Mesothelial cell of epicardium (in vitro differentiated cells): ENCODE measurements at places on chromosomes 4 and X.

GRCh38 chrX:6761251-6761650, 226.3 kb upstream of the VCX3A start:
- no peak for DNase-seq

GRCh38 chr4:14184265-14184664, 556.7 kb upstream of the BOD1L1 start:
- DNase-seq, result no peak

GRCh38 chr4:128373628-128374027, 86.0 kb upstream of the PGRMC2 start:
- DNase-seq, result no peak

- DNase-seq, result no peak
Observed at GRCh38 chrX:47204970-47205369, 11.3 kb downstream of the UBA1 start.

DNA sequence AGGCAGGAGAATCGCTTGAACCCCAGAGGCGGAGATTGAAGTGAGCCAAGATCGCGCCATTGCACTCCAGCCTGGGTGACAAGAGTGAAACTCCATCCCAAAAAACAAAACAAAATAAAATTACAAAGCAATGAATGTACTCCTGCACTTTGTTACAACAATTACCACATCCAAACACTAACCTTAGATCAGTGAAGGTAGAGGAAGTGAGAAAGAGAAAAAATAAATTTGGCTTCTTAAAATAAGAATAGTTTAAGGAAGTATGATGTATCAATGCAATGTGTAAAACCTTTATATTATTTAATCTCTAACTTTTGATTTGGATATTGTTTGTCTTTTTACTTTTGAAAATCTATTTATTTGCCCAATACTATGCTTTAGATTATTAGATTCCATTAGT, 21.7 kb upstream of the CSN1S1 start:
- DNase-seq, result no peak

GRCh38 chr4:103410386-103410785, 212.2 kb upstream of the CENPE start:
- DNase-seq, result no peak

- no peak for DNase-seq
Observed at GRCh38 chr4:105555409-105555808, 3.0 kb downstream of the ARHGEF38 start.

DNA sequence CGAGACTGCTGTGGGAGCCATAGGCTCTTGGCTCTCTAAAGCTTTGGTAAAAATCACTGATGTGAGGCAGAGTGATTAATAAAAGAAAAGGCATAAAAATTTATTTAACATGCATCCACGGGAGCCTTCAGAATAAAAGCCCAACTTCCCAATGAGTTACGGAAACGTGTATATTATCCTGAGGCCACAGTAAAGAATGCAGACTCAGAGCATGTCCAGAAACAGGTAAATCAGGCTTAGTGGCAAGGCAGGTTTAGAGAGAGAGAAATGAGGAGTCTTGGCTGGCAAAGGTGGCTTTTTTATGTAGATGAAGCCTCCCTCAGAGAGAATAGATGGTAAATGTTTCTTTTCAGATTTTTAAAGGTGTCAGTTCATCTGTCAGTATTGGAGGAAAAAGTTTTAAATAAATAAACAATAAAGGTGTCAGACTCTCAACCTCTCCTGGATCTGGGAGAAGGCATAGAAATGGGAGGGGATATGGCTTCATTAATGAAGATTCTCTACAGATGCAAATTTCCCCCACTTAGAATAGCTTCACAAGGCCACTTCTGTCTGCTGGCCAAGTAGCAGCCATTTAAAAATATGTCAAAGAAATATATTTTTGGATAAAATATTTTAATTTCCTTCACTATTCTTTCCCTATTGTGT, 24.0 kb downstream of the C4orf51 start:
- DNase-seq, result no peak

DNA sequence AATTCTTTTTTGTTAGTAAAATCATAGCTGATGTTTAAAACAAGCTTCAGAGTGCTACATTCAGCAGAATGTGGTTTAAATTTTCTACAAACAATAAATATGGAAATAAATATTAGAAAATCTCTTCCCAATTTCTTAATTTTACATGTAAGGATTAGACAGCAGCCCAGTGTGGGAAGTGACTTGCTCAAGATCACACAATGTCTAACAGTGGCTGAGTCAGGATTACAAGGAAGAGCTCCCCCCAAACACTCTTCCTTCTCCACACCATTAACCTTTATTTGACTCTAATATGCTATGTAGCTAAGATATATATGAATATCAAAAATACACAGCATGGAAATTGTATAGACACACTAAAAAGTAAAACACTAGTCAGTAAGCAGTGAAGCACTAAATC, 59.5 kb downstream of the SLC10A7 start:
- no peak for DNase-seq

GRCh38 chr4:147768113-147768512, 36.2 kb downstream of the ARHGAP10 start:
- no peak for DNase-seq

DNA sequence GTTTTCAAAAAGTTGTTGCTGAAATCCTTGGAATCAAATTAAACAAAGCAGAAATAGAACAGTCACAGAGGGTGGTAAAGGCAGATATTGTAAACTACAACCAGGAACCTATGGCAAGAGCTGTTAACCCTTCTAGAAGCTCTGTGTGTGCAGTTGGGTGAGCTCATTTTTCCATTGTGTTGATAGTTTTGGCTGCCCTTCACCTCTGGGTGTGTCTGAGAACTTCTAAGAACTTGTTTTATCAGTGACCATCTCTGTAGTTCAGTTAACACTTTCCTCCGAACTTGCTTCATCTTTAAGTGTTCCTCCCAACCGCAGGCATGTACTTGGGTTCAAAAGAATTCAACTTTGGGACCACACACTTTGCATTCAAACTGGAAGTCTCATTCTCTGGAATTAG, 32.7 kb downstream of the RBMX start:
- DNase-seq, result no peak

DNA sequence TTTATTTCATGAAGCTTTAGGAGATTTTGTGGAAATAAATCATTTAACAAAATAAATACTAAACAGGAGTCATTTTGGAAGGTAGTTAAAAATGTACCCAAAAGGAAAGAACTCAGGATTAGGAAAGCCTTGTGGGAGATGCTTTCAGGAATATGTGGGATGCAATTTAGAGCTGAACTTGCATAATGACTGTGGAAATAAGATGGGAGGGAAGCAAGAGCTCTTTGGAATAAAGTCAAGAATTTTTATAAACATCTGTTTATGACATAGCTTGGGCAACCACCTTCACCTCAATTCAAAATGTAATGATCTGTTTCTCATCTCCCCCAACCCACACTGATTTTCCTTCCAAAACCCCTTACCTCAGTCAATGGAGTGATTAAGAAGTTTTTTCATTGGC, 623.8 kb downstream of the FAT4 start:
- DNase-seq, result no peak

- no peak for DNase-seq
Observed at GRCh38 chr4:85147481-85148076, 181.1 kb upstream of the WDFY3 start.

DNA sequence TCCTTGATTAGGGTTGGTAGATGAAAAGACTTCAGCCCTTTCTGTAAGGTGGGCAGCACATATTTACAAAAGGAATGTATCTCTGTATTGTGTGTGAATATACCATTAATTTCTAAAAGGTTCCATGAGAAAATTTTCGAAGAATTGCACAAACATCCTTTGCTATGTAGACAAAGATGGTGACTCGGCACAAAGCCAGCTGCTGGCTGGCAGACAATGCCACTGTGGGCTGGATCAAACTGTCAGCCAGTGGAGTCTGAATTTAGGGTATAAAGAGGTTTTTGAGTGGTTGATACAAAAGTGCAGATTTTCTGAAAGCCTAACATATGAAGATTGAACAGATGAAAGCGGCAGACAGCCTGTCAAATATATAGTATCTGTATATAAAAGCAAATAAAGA, 5.6 kb upstream of the TXK start:
- no peak for DNase-seq

GRCh38 chrX:6852869-6853268, 294.6 kb upstream of the STS start:
- DNase-seq, result no peak

DNA sequence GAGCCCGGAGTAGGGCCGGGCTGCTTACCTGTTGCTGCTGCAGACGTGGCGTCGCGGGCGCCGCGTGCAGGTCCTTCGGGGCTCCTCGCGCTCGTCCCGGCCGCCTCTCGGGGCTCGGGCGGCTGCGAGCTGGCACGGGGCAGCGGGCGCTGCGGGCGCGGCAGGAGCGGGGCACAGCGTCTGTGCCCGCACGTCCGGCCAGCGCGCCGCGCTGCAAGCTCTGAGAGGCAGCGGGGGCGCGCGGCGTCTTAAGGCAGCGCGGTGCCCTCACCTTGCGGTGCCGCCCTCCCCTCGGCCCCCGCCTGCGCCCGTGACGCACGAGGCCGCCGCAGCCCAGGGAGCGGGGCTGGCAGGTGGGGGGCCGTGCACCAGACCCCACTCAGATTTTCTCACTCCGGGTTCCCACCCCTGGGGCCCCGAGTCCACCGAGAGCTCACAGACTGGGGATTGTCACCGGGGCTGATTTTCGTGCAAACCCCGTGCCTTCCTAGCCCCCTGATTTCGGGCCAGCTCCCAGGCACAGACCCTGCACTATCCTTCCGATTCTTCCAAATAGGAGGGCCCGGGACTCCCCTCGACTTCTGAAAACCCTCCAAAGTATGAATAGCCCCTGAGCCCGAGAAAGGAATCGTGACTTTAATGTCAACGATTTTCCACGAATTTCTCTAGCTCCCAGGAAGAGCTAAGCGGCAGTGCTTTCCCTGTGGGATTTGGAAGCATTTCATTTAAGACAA, at the start of gene GPR101:
GPR101 (minus strand) TSS at position 222 of the 734 bp plus-strand sequence. CDS start 2,321 bp downstream, outside the sequence.
- no peak for DNase-seq

DNA sequence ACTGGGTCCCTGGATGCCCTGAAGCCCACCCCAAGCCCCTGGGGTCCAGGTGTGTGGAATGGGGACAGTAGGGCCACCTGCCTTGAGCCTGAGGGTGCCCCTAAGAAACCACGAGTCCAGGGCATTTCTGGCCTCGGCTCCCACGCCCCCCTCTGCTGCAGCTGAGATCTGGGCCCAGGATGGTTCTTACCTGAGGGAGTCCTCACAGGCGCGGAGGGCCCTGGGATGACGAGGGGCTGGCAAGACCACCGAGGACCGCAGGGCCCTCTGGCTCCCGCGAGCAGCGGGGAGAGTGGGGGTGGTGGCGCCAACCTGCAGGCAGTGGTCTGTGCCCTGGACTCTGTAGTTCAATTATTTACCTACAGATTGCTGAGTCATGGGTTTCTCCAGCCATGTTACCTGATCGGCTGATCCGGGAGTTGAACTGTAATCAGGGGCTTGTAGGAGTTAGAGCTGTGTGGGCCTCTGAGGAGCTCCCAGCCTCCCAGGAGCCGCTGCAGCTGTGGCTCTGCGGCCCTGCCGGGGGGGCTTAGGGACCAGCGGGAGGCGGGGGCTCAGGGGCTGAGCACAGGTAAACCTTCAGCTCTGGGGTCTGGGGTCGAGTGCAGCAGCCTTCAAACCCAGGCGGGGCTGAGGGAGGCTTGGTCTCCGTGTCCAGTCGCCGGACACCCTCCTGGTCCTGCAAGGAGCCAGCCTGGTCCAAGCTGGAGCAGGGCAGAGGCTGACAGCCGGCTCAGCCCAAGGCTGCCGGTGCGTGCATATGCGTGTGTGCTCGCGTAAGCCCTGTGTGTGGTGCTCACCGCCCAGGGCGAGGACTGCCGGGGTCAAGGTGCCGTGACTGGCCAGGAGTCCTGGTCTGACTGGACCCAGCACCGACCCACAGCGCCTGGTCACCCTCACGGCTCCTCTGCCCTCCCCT, at the start of gene SLC26A1:
SLC26A1 (minus strand) TSS at position 294 of the 919 bp plus-strand sequence. CDS start 1,701 bp downstream, outside the sequence.
- no peak for DNase-seq

GRCh38 chrX:103999234-103999633, 14.3 kb downstream of the H2BW1 start:
- DNase-seq, result no peak

- DNase-seq, result no peak
Observed at GRCh38 chrX:45758738-45759397, 558.2 kb upstream of the DIPK2B start.

- DNase-seq, result no peak
Observed at GRCh38 chr4:128866269-128866668, 56.8 kb downstream of the JADE1 start.

- no peak for DNase-seq
Observed at GRCh38 chrX:54473993-54474859, 21.8 kb downstream of the FGD1 start.

DNA sequence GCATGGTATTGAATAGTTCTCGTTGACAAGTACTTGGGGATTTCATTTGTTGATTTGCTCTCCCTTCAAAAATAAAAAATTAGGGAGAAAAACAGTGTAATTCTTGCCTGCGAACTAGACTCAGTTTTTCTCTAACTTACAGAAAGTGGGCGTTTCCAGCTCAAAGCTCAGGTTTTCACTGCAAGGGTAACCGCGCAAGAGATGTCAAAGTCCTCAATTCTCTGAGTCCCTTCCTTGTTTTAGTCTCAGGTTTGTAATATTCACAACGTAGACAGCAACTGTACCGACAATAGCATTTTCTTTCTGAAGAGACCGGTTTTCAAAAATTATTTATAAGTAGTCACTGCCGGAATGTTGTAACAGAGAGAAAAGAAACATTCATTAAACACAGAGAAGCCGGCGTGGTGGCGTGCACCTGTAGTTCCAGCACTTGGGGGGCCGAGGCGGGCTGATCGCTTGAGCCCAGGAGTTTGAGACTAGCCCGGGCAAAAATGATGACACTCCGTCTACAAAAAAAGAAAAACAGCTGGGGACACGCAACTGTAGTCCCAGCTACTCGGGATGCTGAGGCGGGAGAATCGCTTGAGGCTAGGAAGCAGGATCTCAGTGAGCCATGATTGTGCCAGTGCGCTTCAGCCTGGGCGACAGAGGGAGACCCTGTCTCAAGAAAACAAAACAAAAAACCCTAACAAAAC, 774 bp downstream of the ZCCHC4 start:
- DNase-seq, result no peak

- DNase-seq, result no peak
Observed at GRCh38 chrX:123190096-123190495, 6.0 kb downstream of the GRIA3 start.

GRCh38 chr4:152780267-152780778, 569 bp downstream of the ARFIP1 start:
- no peak for DNase-seq

GRCh38 chr4:89119166-89119565, 7.8 kb downstream of the TIGD2 start:
- no peak for DNase-seq

DNA sequence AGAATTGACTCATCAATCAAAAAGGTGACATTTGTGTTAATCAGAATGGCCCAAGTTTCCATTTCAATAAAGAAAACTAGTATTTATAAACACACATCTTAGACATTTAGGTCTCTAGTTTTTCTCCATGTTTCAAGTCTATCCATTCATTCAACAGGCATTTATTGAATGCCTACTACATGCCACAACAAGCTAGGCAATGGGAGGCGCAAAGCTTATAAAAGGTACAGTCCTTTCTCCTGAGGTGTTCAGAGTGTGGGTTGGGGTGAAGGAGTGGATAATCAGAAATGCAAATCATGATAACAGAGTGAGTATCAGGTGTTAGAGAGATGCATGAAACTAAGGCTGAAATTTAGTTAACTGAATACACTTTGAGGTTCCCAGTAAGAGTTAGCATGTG, 78.0 kb downstream of the HCCS start:
- no peak for DNase-seq
